Stimulated activated CD4-positive, alpha-beta T cell treated with anti-CD3 and anti-CD28 coated beads, Interleukin-4, amount 100 ng/mL, for 48 hours (primary cell): ENCODE measurements at places on chromosomes 12 and 14.

GRCh38 chr14:63800651-63801375, 52.0 kb upstream of the SYNE2 start:
- no peak for DNase-seq

- DNase-seq: no peak
These were observed 20.9 kb downstream of the PDE6H start for GRCh38 chr12:14993537-14994266.

DNA sequence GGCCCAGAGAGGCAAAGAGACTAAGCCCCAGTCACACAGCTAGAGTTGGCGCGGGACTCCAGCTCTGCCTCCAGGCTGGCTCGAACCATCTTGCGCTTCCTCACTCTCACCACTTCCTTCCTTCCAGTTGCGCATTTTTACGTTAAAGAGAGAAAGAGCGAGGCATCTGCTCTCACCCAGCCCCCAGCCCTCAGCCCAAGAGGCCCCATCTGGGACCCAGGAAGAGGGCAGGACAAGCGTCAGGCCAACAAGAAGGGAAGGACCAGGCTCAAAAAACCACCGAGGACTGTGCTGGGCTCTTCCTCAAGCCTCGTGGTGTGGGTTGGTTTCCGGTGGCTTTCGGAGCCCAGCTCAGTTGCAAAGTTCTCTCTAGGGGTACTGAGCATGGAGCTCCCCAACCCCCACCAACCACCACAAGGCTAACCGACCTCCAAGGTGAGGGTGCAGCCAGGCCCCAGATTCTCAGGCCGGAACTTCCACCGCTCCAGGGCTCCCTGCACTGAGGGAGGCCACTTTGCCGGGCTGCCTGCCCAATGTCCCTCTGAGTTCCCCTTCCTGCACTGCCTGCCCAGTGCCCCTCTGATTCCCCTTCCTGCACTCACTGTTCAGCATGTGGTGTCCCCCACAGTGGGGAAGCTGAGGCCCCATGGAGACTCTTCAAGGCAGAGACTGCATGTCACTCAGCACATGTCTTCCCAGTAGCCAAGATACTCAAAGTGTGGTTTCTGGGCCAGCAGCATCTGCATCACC, 35.9 kb downstream of the TESC start:
- peak; percentile 2 for DNase-seq

DNA sequence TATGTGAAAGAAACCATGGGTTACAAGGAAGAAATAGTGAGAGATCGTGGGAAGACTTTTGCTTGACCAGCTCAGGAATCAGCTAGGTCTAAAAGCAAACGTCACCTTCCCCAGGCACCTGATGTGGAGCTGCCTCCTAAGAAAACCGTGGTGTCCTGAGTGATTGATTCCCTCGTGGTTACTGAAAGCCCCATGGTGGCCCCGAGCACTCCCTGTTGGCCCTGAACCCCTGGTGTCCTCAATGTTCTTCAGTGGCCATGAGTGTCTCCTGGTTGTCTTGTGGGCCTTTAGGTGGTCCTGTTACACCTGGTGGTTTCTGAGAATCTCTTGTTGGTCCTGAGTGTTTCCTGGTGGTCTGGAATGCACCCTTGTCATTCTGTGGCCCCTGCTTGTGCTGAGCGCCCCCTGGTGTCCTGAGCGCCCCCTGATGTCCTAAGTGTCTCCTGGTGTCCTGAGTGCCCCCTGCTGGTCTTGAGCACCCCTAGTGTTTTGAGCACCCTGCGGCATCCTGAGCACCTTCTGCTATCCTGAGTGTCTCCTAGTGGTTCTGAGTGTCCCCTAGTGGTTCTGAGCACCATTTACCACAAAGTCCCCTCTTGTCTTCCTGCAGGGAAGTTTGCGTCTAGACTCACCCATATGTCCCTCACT, 518.7 kb downstream of the TMEM121 start:
- DNase-seq: peak; percentile 85

- DNase-seq: no peak
These were observed 30.3 kb downstream of the C14orf132 start for GRCh38 chr14:96069421-96069820.

- DNase-seq: no peak
These were observed 1.0 kb downstream of the IGFBP6 start for GRCh38 chr12:53098354-53098981.

DNA sequence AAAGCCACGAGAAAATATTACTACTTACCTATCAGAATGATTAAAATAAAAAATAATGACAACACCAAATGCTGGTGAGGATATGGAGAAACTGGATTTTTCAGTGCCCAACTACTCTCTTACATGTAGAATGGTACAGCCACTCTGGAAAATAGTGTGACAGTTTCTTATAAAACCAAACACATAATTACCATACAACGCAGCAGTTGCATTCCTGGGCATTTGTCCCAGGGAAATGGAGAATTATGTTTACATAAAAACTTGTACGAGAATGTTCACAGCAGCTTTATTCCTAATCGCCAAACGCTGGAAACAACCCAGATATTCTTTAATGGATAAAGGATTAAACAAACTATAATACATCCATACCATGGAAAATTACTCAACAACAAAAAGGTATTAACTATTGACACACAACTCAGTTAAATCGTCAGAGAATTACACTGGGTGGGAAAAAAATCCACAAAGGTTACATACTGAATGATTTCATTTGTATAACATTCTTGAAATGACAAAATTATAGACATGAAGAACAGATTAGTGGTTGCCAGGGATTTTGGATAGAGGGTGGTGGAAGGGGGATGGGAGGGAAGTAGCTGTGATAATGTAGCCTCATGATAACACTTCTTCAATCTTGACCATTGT, 35.4 kb downstream of the TAOK3 start:
- no peak for DNase-seq

- no peak for DNase-seq
These were observed 761 bp upstream of the NDRG2 start for GRCh38 chr14:21025371-21026273.

- no peak for DNase-seq
These were observed 255.8 kb downstream of the TMTC2 start for GRCh38 chr12:82942521-82942920.

DNA sequence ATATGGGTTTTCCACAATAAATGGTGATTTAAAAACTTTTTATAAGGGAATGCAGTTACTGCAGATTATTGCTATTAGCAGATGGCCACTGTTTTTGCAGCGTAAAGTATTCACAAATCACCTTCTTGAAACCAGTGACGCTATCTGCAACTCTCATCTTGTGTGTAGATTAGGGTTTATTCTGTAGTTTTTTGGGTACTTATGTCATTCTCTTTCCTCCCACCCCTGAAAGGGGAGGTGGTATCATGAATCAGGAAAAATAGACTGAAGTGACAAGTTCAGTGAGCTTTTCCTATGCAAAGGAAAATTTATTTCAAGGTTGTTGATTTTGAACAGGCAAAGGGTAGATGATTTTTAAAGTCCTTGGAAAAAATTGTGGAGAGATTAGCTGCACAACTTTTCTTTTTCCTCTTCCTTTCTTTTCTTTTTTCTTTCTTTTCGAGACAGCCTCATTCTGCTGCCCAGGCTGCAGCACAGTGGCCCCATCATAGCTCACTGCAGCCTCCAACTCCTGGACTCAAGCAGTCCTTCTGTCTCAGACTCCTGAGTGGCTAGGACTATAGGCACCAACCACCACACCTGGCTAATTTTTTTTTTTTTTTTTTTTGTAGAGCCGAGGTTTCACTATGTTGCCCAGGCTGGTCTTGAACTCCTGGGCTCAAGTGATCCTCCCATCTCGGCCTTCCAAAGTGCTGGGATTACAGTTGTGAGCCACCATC, 1.6 kb downstream of the FRS2 start:
- DNase-seq: no peak

- no peak for DNase-seq
These were observed 37.4 kb upstream of the C12orf71 start for GRCh38 chr12:27119797-27120196.

- DNase-seq: no peak
These were observed 31.4 kb downstream of the NUBPL start for GRCh38 chr14:31592631-31593030.

DNA sequence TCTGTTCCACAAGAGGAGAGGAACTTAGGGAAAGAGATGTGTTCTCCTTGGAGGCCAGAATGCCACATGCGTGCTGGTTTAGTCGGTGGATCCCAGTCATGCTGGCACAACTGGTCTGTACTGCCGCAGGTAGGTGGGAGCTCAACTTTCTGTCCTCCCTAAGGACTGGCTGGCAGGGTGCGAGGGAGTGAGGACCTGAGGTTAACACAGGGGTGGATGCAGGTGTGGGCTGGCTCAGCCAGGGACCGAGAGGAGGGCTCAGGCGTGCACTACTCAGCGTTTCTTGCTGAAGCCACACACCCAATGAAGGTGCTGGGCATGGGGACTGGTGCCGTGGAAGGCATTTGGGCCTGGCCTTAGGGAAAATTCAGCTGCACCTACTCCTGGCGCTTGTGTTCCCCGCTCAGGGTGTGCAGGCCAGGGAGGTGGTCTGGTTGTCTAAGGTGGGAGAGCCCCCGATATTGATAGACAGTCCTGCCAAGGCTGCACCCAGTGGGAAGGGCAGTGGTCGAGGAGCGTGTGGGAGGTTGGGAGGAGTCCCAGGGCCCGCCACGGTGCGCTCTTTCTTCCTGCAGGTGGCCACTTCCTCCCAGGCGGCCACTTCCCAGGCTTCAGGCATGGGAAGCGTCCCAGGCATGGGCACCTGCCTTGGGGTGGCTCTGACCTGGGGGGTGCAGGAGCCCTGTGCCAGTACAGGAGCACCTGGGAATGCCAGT, 138.4 kb downstream of the ADGRD1 start:
- no peak for DNase-seq

- DNase-seq: no peak
These were observed 8.7 kb downstream of the A2ML1 start for GRCh38 chr12:8831116-8831515.

DNA sequence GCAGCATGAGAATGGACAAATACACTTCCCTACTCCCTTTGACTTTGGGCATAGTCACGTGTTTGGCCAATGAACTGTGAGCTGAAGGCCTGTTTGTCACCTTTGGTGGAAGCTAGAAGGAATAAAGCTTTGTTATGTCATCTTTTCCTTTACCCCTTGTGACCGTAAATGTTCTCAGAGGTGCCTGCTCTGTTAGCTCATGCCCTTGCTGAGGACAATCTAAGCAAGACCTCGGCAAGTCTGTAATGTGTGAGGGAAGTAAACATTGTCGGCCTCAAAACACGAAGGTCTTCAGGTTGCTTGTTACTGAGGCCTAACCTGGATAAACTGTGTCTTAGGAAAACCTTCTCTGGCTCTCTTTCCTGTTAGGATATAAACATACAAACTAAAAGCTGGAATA, 354.2 kb downstream of the TMEM132D start:
- no peak for DNase-seq

- peak; percentile 30 for DNase-seq
These were observed 86.6 kb downstream of the KDM2B start for GRCh38 chr12:121494093-121494787.

DNA sequence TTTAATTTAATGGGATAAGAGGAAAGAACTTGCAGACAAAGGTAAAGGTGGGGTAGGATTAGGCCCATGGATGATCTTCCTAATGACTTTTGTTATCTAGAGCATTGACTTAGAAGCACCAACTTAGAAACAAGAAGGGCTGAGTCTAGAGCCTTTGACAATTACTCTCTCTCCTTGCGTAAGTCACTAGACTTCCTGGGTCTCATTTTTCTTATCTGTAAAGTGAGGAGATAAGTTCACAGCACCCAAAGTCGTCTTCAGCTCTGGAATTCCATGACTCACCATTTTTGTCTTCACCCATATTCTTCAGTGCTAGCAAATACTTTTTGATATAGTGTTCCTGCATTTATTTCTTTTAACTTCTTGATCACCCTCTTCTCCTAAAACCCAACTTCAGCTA, 75.7 kb downstream of the SSPN start:
- no peak for DNase-seq

DNA sequence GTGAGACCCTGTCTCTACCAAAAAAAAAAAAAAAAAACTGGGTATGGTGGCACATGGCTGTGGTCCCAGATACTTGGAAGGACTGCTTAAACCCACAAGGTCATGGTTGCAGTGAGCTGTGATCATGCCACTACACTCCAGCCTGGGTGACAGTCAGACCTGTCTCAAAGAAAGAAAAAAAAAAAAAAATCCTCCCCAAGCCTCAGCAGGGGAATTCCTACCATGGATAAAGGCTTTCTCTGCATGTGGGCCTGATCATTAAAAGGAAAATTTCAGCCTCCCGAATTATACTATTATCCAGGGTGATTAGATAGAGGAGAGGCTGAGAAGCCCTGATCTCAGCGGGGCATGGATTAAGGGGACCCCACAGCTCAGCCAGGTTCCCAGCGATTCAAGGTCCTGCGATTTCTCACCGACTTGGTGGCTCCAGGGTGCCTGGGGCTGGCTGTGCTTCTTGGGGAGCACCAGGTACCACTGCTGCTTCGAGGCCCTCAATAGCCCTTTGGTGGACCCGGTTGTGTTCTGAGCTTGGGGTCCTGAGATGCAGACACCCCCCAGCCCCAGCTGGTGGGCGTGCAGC, 5.6 kb downstream of the SH2B3 start:
- no peak for DNase-seq

DNA sequence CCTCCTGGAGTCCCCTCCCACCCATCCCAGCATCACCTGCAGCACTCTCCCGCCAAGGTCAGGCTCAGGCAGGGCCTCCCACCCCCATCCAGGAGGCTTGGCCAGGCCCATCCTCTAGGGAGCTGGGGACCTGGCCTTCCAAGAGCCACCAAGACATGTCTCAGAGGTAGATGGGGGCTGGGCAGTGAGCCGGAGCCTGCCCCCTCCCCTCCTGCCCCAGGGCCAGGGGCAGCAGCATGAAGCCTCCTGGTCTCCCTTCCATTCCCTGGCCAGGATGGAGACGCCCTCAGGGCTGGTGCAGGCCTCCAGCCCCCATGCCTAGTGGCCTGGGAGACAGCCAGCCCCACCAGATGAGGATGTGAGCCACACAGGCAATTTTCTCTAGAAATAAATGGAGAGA, 69.3 kb upstream of the C14orf180 start:
- no peak for DNase-seq

GRCh38 chr12:51915003-51915625, 7.8 kb downstream of the ACVRL1 start:
- DNase-seq: no peak

DNA sequence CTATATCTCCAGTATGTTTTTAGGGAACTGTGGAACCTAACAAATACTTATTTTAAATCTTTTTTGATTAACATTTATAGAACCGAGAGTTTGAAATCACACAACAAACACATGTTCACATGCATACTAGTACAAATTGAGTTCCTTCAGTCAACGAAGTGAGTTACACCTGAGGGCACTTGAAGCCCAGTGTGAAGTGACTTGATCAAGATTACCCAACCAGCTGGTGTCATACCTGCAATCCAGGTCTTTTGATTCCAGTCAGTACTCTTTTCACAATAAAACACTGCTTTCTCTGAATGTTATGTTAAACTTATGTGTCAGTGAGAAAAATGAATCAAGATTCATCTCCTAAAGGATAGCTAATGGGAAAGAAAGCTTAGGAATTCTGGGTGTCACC, 35.2 kb downstream of the VRK1 start:
- DNase-seq: no peak

- DNase-seq: no peak
These were observed 36.2 kb downstream of the TMEM120B start for GRCh38 chr12:121748571-121749265.
